Activated CD4-positive, alpha-beta T cell treated with anti-CD3 and anti-CD28 coated beads, Interleukin-2, amount 10 ng/mL, durations not matched to agents 24 days and 14 days (primary cell): ENCODE measurements at places on chromosomes 7 and 10. TPM values are rescaled to one million over a fixed set of nuclear protein-coding genes. Genes with fewer than 3 reads are reported as not detected.

DNA sequence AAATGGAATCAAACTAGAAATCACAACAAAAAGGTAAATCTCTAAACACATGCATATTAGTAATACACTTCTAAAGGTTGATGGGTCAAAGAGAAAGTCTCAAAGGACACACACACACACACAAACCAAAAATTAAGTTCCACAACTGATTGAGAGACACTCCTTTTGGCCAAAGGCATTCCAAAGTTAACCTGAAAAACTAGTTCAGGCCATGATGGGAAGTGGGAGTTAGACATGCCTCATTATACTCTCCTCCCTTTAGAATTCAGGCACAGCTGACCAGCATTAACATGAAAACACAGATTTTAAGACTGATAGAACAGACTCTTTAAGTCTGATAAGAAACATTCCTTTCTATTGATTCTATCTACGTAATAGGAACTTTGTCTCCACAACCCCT is 332.4 kb upstream of the IGFBP3 start:
- no peak for DNase-seq

DNA sequence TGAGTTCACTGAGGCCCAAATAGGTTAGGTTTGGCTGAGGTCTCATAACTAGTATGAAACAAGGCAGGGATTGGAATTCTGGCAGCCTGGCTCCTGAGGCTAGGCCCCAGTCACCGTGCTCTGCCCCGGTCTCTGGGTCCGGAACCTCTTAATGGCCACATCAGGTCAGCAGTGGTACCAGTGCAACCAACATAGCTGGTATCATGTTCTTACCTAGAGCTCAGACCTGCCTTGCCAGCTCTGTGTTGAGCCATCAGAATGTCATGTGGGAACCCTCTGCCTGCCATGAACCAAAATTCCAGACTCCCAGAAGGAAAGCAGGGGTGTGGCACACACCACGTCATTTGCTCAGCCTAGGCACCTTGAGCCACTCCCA is 56.5 kb downstream of the ZNF467 start:
- no peak for DNase-seq

DNA sequence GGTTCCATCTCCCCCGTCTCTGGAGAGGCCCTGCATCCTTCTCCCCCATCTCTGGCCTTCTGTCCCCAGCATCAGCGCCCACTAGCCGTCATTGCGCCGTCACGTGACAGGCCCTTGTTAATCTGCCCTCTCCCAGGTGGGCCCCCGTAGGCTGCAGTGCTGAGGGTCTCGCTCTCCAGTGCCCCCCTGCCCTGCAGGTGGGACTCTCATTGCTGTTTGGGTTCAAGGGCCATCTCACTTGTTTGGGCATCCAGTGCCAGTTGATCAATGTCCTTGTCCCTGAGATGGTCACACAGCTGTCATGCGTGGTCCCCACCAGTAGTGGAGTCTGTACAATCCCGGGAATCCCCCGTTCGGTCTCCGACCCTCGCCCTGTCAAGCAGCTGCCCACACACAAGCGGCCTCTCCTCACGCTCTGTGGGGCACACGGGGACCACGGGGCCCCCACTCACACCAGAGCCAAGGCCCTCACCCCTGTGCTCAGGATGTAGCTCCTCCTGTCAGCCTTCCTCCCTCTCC is 114.0 kb downstream of the INPP5A start:
- no peak for DNase-seq

DNA sequence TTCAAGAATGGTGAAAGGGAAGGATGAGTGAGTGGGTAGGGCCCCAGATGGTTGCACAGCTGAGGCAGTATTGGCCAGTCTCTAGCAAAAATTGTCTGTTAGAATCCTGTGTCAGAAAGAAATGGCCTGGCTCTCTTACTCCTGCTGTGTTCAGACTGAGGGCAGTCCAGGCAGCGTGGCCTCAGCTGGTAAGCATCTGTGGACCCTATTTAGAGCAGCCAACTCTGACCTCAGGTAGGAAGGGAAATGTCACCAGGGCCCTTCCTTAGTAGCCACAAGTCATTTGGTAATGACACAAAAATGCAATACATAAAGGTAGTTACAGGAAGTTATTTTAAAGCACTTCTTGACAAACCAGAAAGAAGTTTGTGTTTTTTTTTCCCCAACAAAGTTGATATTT is 1194.7 kb downstream of the CNTNAP2 start:
- no peak for DNase-seq

GRCh38 chr10:14003517-14004184 is 327.1 kb downstream of the FRMD4A start:
- no peak for DNase-seq

DNA sequence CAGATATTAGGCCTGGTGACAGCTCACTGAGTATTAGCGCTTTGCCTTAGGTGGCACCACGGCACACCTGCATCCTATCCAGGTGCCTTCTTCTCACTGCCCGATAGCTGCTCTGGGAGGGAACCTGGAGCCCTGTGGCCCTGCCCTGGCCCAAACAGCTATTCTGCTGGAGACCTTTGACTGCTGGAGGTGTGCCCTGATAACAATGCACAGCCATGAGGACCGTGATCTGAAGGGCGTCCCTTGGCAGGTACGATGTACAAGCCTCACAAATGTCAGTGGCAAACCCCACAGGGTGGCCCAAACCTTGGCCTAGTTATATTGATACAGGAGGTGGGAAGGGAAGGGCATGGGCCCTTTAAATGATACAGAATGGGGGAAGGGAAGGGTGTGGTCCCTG is 259.5 kb downstream of the GRID1 start:
- DNase-seq = no peak

DNA sequence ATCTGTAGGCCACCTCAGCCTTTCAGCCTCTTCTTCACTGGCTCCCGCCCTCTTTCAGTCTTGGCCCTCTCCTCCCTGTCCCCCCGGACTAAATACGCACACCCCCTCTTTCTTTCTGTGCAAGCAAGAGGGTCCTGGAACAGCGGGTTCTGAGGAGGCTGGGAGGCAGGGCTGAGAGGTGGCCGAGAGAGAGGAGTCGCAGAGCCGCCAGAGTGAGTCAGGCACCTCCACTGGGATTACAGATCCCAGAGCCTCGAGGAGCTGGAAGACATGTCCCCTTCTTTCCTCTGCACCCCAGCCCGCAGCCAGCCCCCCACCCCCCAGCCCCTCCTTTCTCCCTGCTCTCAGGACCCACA is 182 bp downstream of the CCDC136 start:
- DNase-seq = no peak

DNA sequence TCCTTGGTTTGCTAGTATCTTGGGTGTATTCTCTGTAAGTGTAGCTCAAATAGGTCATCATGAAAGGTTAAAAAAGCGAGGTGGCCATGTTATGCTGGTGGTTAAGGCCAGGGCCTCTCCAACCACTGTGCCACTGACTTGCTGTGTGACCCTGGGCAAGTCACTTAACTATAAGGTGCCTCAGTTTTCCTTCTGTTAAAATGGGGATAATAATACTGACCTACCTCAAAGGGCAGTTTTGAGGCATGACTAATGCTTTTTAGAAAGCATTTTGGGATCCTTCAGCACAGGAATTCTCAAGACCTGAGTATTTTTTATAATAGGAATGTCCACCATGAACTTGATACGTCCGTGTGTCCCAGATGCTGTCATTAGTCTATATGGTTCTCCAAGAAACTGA is 17.1 kb downstream of the SCD start:
- no peak for DNase-seq

DNA sequence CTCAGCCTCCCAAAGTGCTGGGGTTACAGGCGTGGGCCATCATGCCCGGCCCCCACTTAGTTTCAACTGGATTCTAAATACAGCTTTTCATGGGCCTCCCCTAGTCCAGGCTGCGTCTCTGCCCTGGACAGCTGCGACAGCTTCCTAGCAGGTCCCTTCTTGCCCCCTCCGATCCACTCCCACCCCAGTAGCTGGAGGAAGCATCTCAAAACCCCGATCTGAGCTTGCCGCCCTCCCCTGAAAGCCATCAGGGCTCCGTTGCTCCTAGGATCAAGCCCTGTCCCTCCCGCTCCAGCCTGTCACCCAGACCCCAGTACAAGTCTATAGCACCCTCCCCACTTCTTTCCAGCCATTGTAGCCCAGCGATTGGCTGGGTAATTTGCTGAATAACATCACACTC is 64.5 kb downstream of the VWA2 start:
- no peak for DNase-seq

GRCh38 chr10:119087271-119087882 is 6.8 kb upstream of the EIF3A start:
- no peak for DNase-seq

GRCh38 chr10:43417950-43418768 is 9.2 kb upstream of the HNRNPF start:
- peak; percentile 82 for DNase-seq

- no peak for DNase-seq
Observed at GRCh38 chr10:60031664-60032063, 125.3 kb upstream of the CCDC6 start.

GRCh38 chr10:35340975-35341374 is 4.7 kb downstream of the CCNY start:
- DNase-seq = peak; percentile 62

DNA sequence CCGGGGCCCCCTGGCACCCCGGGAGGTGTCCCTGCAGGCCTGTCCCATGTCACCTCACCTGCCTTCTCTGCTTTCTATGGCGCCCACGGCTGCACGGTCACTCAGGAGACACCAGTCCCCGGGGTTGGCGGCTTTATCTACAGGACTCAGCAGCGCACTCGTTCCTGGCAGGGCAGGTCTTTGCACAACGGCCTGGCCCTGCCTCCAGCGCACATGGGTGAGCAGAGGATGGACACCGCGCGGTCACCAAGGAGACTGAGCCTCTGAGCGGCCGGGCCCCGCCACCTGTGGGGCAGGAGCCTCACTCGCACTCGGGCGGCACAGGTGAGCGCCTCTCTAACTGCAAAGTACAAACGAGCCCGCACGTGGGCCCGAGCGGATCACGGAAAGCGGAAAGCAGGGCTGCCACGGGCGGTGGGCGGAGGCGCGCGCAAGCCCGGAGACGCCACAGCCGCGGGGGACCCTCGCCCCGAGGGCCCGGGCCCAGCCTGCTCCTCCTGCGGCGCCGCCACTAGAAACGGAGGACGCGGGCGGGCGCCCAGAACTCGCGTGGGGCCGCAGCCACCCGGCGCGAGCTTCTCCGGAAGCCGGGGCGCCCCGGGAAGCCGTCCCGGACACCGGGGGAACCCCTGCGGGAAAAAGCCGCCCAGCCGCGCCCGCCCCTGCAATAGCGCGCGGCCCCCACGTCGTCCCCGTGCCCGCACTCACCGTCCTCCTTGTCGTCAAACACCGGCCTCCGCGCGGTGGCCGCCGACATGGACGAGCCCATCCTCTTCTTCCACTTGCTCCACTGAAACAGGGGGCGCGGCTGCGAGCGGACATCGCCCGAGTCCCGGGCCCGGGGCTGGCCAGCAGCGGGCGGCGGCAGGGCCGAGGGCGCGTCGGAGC is 642 bp downstream of the STK32C start:
- DNase-seq = peak; percentile 78

DNA sequence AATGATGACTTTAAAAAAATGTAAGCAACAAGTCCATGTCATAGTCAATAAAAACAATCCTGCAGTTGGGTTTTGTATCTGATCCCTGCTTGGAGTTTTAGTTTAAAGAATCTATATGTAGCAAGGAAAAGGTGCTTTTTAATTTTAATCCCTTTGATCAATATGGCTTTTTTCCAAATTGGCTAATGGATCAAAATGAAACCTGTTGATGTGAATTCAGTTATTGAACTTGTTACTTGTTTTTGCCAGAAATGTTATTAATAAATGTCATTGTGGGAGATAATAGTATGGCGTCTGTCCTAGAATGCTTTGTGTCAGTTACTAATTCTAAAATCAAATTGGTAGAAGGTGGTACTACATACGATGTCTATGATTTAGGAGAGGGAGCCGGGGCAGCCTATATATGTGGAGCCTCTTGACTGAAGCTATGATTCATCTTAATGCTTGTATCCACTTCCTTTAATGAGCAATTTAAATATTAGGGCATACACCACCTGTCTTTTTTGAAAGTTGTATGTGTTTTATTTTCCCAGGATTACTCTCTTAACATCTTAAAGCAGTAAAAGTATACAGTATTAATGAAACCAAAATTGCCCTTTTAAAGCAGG is 10.3 kb upstream of the PBLD start:
- no peak for DNase-seq

GRCh38 chr7:100371561-100372171 is 1.6 kb upstream of the PILRA start:
- no peak for DNase-seq

GRCh38 chr7:2109936-2110609 is 122.7 kb downstream of the MAD1L1 start:
- peak; percentile 72 for DNase-seq

DNA sequence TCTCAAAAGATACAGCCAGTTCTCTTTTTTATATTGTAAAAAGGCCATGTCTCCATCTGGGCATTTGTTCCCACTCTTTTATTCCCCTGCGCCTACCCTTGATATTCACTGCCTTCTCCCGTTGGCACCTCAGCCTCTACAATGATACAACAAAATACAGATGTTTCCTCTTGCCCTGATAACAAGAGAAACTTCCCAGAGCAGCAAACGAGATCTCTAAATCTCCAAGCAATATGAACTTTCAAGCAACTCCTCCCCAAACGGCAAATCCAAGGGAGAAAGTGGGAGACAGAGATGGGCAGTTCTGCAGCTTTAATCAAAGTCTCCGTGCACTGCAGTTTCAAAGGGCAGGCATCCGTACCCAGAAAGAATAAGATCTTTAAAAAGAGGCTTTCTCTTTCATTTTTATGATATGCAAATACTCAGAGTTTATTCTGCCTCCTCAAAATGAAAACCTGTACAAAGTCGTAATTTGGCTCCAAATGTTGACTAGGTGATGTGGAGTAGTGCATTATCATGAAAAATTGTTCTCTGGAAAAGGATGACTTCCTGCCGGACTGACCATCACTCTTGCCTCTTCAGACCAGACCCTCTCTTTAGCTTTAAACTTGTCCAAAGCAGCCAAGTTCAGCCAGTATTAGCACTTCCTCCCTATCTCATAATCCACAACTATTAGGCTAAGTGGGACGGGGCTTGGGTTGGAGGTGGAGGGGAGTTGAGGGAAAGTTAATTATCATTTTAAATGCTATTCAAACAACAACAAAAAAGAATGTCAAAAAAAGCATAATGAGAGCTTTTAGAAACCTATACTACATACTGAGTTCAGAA is 682 bp downstream of the HGF start:
- DNase-seq = no peak

DNA sequence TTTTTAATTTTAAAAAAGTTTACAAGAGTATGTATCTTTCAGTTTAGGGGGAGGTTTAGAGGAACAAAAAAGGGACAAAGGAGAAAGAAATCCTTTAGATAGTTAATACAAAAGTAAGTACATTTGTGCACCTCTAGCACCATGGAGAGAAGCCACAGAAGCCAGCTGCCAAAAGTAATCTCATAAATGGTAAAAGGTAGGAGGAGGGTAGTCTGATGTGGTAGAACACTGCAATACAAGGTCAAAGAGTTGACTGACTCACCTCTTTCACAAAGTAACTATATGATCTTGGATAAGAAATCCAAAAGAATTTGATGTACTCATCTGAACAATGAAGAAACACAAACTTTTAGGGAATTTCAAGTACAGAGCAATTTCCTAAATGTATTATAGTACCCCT is 68.1 kb downstream of the CNOT4 start:
- no peak for DNase-seq

- no peak for DNase-seq
Observed at GRCh38 chr7:15848362-15848761, 161.9 kb upstream of the MEOX2 start.

- DNase-seq = no peak
Observed at GRCh38 chr7:119974972-119975371, 298.0 kb upstream of the KCND2 start.

The ZPBP gene
- total RNA-seq = not detected in 2 replicates

The SORCS1 gene
- not detected in 2 replicates for total RNA-seq

The NAT16 gene
- not detected in 2 replicates for total RNA-seq

The GOLGA7B gene
- total RNA-seq = 0.33 and 0.37 TPM in 2 replicates

The PPP1R9A gene
- not detected in 2 replicates for total RNA-seq

The ZNF804B gene
- not detected in 2 replicates for total RNA-seq

The CFAP46 gene
- total RNA-seq = not detected in 2 replicates

The CFAP69 gene
- not detected in 2 replicates for total RNA-seq

The ATG9B gene
- total RNA-seq = 7.3 and 7.5 TPM in 2 replicates

The HOXA7 gene
- total RNA-seq = not detected in 2 replicates
